Effector CD4-positive, alpha-beta T cell (primary cell): ENCODE measurements at places on chromosomes 13 and 19.

- DNase-seq, result no peak
Observed at GRCh38 chr13:40609972-40610726, 56.3 kb downstream of the FOXO1 start.

DNA sequence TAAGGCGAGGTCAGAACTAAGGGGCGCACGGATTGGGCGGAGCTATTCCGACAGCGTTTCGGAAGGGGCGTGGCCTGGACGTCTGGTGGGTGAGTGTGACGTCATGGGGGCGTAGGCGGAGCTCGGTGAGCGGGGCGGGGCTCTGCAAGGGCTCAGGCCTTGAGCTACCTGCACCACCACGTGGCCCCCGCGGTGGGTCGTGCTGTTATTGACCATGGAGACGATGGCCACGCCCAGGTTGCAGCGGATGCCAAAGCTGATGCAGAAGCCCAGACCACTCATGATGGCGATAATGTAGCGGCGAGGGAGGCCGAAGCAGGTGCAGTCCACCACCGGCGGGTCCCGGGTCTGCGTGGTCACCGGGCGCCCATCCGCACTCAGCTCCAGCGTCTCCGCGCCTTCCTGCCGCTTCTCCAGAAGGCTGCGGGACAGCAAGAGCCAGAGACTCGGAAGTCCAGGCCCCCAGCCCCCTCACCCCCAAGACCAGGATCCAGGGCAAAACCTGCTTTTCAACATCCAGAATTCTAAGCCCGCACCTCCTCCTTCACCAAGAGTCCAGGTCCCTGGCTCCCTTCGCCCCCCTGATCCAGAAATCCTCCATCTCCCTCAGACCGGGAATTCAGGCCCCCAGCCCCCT, 4.8 kb downstream of the SLC17A7 start:
- no peak for DNase-seq

DNA sequence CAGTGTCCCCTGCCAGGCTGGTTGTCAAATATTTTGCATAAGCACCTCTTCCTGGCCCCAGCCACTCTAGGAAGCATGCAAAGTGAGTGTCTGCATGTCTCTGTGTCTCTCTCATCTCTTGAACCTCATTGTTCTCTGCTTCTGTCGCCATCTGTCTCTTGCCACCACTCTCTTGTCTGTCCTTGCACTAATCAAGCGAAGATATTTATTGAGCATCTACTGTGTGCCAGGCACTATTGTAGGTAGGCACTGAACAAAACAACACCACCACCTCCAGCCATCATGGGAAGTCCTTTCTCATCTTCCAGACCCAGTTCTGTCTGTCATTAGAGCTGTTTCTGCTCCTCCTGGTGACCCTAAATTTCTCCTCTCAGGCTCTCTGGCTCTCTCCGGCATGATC, 52.0 kb upstream of the SHKBP1 start:
- DNase-seq, result no peak

DNA sequence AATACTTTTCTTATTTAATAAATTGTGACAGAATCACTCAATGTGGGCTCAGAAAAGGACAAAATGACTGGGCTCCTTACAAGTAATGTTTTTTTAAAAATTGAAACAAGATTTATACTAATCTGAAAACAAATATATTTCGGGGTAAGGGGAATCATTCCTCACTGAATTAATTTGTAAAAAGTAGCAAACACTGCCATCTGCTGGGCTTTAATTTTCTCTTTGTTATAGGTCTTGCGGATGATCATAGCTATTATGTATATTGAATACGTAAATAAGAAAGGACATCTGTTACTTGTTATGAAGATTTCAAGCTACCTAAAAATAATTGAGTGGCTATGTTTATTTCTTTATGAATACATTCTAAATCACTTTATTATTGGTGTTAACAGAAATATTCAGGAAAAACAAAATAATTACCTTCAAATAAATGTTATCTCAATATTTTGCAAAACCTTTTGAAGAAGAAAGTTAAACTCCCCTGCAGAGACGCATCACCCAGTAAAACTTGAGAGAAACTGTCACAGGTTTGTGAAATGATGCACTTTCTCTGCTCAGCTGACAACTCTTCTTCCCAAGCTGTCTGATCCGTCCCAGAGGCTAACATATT, 17.8 kb upstream of the ENOX1 start:
- DNase-seq, result peak; percentile 8

DNA sequence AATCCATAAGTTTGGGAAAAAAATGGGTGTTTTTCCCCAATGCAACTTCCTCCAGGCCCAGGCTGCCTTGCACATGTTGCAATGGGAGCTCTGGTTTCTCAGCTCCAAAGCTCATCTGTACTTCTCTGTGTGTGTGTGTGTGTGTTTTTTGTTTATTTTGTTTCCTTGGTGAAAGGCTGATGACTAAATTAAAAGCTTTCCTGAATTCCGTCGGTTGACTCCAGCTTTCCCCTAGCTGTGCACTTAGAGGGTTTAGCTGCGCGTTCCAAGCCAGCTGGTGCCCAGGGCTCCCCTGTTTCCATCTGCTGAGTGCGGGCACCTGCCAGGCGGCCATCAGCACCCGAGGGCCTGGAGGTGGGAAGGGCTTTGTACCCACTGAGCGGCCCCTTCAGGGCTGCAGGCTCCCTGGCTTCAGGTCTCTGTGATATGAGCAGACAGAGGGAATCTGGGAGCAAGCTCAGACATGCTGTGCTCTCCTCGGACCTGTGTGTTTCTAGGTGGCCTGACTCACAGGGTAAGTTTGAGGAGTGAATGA, 129.1 kb upstream of the SOX1 start:
- no peak for DNase-seq
